ENCODE measurements at places on chromosomes 7 and 10.

- no peak for DNase-seq
Observed at GRCh38 chr7:37230221-37230620, 218.4 kb downstream of the ELMO1 start.

DNA sequence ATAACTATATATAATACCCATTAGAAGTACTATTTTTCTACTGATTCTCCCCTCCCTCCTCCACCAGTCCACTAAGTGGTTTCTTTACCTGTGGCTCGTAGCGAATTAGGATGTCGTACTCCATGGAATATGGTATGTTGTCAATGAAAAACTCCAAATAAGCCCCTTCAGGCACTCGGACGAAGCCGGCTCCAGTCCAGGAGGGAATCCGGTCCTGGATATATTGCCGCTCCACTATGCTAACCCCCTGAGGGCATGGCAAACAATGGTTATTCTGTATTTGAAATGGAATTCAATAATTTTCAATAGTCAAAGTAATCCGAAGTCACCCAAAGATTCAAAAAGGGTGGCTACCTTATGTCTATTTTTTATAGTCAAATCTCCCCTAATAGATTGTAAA is 40.1 kb downstream of the LAMB1 start:
- DNase-seq: no peak

- no peak for DNase-seq
Observed at GRCh38 chr7:7688310-7688709, 30.1 kb downstream of the RPA3 start.

GRCh38 chr10:34290412-34291081 is 524.5 kb downstream of the PARD3 start:
- DNase-seq: peak; percentile 77

GRCh38 chr7:34036051-34036920 is 130.9 kb downstream of the BMPER start:
- no peak for DNase-seq

GRCh38 chr7:20865684-20866083 is 79.0 kb upstream of the SP8 start:
- DNase-seq: no peak

All from HFFc6 (cell line).